ENCODE measurements at places on chromosomes 11 and 22. TPM values are rescaled to one million over a fixed set of nuclear protein-coding genes. Genes with fewer than 3 reads are reported as not detected.

Gene SHISA8
- total RNA-seq = not detected

Gene SPDYC
- not detected for total RNA-seq

Gene MUC5B
- 0.03 TPM for total RNA-seq

Gene CD3G
- total RNA-seq = not detected

Gene MS4A15
- total RNA-seq = not detected

Gene SLC22A12
- not detected for total RNA-seq

Gene APOL3
- total RNA-seq = not detected

Gene TREH
- not detected for total RNA-seq

Gene CALCA
- 1.3 TPM for total RNA-seq

Gene MS4A3
- not detected for total RNA-seq

Gene POU2F3
- total RNA-seq = not detected

Gene PRG3
- total RNA-seq = not detected

Gene CSRP3
- total RNA-seq = not detected

Gene HPX
- total RNA-seq = not detected

Gene TRIM48
- total RNA-seq = not detected

Gene GAS2
- total RNA-seq = 0.77 TPM

Gene GRK3
- 2.8 TPM for total RNA-seq

Gene CLCF1
- total RNA-seq = 4.9 TPM

Gene CFAP300
- 9.0 TPM for total RNA-seq

Gene SCGB1D4
- total RNA-seq = not detected

Gene MOGAT2
- not detected for total RNA-seq

Gene SYTL2
- total RNA-seq = 39.2 TPM

Gene SNU13
- total RNA-seq = 105 TPM

Gene CDHR5
- total RNA-seq = 0.05 TPM

Gene C22orf23
- total RNA-seq = 2.4 TPM

Gene TPBGL
- not detected for total RNA-seq

Gene RIBC2
- 1.1 TPM for total RNA-seq

Gene SAA2
- not detected for total RNA-seq

Gene CDKN1C
- total RNA-seq = 0.25 TPM

Gene ZNF214
- total RNA-seq = 1.4 TPM

Gene KCNK4
- total RNA-seq = not detected

Gene CCDC15
- total RNA-seq = 2.3 TPM

Gene KREMEN1
- total RNA-seq = 1.6 TPM

Gene CASP12
- not detected for total RNA-seq

Gene SMC1B
- not detected for total RNA-seq

Gene TMEM86A
- total RNA-seq = not detected

Gene COMT
- 100 TPM for total RNA-seq

Gene GALNT18
- 6.1 TPM for total RNA-seq

Gene MN1
- total RNA-seq = 10.5 TPM

Gene P2RY6
- total RNA-seq = not detected

Gene BIK
- total RNA-seq = 0.46 TPM

Gene SMARCB1
- 45.5 TPM for total RNA-seq

Gene TCN1
- not detected for total RNA-seq

Gene FGF4
- total RNA-seq = not detected

Gene OR2D2
- total RNA-seq = not detected

Gene APOL5
- total RNA-seq = not detected

Gene POU2AF2
- total RNA-seq = not detected

Gene TOM1
- 19.3 TPM for total RNA-seq

Gene OR52I2
- not detected for total RNA-seq

Gene SYCE3
- total RNA-seq = not detected

Gene RAG2
- not detected for total RNA-seq

Data from NCI-H460 (cell line).